Non-pigmented ciliary epithelial cell (primary cell): ENCODE measurements at places on chromosomes 2 and 18.

DNA sequence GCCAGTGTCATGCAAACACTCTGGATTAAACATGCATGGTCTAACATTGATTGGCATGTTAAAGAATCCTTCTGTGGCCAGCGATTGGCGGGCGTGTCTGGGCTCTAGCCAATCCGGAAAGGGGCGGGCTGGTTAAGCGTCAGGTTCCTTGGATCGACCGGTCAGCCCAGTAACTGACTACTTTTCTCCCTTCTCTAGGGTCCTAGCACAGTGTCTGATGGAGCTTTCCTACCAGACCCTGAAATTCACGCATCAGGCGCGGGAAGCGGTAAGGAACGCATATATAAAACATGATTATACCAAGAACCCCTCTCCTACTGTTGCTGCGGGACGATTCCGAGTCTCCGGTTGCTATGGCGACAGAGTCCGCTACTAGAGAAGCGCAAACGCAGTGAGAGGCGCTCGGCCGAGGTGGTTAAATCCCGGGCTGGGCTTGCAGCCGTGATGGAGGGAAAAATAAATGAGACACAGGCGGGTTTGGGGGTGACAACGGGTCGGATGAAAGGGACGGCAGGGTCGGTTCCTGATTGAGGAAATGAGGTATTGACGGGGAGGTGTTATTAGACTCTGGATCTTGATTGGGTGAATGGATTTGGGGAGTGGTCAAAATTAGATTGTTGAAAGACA lies 29.4 kb downstream of the KATNAL2 start:
- peak; percentile 70 for DNase-seq

- DNase-seq: peak; percentile 88
Observed at GRCh38 chr18:43893001-43893637, 615.8 kb upstream of the SYT4 start.

- no peak for DNase-seq
Observed at GRCh38 chr2:138003411-138003810, 39.1 kb downstream of the HNMT start.

DNA sequence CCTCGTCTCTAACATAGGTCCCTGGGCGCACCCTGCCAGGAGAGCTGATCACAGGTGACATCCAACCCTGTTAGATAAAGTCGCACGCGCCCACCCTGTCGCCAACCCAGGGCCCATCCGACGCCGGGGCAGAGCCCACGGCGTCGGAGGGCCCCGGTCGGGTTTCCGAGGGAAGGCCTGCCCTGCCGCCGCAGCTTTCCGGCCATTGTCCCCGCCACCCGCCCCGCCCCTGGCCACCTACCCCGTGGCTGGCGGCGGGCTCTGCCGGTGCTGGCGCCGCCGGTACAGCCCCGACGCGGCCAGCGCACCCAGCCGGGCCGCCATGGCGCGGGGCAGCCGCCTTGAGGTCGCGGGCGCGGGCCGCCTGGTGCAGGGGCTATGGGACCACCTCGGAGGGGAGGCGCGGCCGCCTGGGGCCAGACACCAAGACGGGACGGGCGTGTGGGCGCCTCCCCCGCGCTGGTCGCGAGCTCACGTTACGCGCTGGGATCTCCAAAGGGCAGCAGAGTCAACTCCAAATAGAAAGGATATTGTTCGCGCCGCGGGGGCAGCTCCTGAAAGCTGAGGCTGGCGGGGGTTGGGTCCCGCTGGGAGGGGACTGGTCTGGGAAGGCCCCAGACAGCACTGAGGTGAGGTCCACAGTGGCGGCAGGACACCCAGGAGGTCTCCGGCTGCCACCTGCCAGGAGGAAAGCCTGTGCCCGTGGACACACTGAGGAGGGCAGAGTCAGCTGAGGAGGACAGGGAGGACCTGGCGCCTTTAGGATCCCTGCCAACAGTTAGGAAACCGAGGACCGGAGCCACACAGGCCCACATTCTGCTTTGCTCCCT lies 11.1 kb downstream of the LIMS2 start:
- no peak for DNase-seq

DNA sequence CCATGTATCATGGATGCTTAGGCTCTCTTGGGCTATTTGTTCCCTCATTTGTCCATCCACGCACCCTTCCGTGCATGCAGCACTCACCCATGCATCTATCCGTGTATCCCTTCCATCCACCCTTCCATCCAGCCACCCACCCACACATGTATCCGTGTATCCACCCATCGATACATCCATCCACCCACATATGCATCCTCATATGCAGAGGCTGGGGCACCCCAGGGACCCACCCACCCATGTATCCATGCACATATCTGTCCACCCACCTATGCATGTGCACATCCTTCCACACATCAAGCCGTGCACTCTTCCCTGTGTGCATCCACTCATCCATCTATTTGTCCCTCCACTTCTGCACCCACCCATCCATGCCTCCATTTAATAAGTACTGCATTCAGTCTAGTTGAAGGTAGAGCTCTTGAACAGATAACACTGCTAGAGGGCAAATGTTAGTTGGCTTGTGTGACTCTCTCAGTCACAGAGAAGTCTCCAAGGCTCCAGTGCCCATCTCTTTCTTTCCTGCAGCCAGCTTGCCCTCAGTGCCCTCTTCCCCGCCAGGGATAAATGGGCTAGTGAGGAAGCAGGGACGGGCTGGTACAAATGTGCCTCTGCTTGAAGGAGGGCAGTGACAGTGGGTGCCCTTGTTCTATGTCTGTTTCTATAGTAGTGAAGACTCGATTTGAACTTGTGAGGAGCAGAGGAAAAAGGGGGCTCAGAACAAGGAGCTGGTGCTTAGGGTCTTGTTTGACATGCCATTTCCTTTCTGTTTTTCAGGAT lies 61.5 kb downstream of the EMILIN2 start:
- DNase-seq: no peak

DNA sequence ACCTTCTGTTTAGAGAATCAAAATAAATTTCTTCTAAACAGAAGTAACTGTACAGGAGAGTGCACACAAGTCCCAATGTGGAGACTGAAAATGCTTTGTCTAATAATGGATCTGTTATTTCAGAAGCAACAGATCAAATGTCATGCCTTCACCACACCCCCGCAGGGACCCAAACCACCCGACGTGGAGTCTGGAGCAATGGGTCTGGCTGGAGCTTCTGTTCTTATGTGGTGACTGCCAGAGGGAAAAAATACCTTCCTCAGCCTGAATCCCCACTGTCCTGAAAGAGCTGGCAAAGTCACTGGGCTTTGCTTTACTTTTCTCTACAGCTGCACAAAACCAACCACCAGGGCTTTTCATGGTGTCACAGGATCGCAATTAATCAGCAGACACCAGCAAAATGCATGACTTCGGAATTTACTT lies 119.0 kb upstream of the ZFP36L2 start:
- DNase-seq: no peak

DNA sequence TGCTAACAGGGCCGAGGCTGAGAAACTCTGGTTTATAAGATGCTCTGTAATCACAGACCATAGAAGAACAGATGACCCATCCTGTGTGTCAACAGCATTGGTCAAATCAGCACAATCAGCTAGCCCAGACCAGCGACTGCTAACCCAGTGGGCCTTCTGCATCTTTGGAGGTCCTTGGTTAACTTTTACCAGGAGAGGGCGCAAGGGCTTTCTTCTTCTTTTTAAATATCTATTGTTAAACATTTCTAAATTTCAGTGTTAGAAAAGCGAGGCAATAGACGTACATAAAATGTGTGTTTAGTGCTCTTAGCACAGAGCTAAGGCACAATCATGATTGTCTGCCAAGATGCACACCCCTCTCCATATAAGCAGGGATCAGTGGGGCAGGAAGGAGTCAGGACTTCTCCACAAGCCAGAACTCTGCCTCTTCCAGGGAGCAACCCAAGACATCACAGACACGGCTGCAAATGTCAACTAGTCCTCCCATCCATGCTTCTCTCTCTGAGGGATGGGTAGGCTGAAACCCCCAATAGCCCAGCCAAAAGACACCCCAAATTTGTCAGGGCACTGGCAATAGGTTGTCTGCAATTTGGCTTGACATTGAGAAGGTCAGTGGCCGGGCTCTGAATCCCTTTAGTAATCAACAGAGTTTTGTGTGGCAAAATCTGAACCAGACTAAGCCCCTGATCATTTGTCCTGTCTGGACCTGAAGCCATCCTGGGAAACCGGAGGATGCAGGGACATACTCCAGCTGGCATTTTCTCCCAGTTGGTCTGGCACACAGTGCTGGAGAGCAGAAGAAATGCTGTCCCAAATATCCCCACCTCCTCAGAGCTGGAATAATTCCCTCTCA lies 188.2 kb downstream of the BCL2 start:
- DNase-seq: peak; percentile 14

GRCh38 chr2:7154656-7155055 lies 237.4 kb downstream of the RNF144A start:
- no peak for DNase-seq

DNA sequence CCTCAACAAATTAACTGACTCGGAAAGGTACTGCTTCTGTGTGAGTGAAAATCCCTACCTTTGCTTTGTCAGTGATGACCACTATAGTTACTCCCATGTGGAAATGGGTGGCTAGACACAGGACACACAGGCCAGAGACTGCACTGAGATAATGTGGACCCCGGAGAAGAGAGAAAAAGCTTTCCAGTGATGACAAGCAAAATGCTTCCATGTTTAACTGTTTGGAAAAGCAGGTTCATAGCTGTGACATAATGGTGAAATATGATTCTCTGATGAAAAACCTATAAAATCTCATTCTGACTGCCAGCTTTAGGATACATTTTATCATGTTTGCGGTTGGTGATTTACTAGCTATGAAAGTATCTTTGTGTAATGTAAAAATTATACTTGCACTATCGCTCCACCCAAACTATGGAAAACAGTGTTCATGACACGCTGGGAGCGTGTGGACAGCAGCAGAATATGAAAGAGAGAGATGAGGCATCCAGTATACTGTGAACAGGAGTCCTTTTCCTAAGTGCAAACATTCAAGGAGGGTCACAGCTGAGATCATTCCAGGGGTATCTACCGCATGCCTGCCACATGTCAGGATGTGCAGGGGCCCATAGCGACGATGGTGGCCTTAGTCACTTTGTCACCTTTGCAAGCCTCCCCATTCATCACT lies 782.7 kb upstream of the SOX11 start:
- no peak for DNase-seq

- DNase-seq: no peak
Observed at GRCh38 chr2:63049970-63050333, 678 bp upstream of the OTX1 start.

DNA sequence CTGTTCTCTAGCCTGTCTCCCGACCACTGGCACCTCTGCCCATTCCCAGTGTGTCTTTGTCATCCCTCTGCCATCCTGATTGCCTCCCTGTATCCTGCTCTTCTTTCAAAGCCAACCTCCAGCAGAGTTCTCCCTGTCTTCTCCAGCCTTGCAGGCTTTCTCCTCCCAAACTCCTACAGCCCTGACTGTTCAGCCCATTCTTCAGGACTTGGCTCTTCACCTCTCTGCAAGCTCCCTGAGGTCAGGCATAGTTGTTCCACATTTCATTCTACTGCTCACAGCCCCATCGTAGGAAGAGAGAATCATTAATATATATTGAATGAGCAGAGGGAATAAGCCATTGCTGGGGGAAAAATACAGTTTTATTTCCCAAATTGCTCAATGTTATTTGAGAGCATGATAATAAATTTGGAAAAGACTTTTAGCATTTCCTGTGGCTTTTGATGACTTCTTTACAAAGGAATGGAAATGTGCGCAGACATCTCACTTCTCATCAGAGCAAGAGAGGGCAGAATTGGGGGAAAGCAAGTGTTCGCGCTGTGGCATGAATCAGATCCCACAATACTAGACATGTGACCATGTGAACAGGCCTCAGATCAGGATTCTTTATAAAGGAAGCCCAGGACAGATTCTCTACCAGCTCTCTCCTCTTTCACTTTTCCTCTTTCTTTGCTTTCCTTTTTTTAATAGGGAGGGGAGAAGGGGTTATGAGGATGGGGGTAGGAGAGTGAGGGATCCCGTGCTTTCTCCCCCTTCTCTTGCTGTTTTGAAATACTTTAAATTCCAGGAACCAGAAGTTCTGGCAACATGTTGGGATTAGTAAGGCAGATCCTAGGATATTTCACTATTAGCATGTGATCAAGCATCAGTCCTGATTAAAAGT lies 37.4 kb downstream of the EPAS1 start:
- DNase-seq: peak; percentile 94

DNA sequence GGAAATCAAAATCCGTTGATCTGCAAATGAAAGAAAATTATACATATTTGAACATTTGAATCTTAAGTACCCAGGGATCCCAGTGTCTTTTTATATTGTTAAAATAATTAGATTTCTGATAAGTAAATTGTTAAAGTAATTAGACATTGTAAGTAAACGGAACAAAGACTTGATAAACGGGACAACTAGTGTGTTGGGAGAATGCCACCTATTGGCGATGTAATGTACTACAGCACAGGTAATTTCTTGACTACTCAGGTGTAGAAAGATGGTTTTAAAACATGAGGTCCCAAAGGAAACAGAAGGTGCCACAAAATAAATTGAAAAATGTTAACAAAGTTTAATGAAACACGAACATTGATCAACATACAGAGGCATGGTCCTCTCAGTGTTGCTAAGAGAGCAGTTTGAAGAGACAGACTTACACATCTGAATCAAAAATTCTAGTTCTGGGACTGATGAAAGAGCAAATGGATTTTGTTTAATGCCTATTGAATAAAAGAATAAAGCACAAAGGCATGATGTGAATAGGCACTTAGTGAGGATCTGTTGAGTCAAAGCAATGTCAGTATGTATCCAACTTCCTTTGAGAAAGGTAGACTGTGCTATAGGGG lies 103.4 kb upstream of the RASGRP3 start:
- DNase-seq: no peak

DNA sequence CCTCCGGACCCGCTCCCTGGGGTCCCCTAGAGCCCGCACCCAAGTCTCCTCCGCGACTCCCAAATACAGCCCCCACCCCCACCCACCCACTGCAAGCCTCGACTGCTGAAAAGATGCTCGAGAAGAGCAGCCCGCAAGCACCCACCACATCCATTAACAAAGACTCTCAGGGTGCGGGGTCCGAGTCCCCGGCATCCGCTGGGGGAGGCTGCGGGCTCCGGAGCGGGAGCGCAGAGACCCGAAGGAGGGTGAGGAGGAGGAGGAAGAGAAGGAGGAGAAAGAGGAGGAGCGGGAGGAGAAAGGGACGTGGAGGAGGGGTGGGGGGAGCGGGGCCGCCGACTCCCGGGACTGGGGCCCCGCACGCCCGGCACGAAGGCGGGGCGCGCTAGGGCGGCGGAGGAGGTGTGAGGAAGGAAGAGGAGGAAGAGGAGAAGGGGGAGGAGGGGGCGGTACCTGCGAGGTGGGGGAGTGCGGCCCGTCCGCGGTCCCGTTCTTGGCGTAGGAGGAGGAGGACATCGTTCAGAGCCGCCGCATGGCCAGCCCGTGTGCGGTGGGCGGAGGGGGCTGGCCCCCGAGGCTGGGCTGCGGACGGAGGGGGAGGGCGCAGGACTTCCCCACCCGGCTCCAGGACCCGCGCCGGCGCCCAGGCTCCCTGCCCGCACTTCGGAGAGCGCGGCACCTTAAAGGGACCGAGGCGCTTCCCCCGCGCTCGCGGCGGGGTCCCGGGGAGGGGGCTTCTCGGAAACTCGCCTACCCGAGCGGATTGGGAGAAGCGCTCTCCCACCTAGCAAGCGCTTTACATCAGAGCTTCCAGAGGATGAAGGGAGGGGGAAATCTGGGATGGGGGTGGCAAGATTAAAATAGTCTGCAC lies at the start of gene CACNB4:
Gene CACNB4, minus strand, starts transcription at position 549 of the 871 bp plus-strand sequence.
- DNase-seq: no peak

GRCh38 chr18:31965316-31965970 lies 22.5 kb upstream of the TRAPPC8 start:
- no peak for DNase-seq

- DNase-seq: no peak
Observed at GRCh38 chr18:199214-199613, 40.9 kb downstream of the USP14 start.

GRCh38 chr2:44079686-44080085 lies 83.9 kb upstream of the LRPPRC start:
- DNase-seq: no peak
